ENCODE measurements at places on chromosomes 4 and X.

DNA sequence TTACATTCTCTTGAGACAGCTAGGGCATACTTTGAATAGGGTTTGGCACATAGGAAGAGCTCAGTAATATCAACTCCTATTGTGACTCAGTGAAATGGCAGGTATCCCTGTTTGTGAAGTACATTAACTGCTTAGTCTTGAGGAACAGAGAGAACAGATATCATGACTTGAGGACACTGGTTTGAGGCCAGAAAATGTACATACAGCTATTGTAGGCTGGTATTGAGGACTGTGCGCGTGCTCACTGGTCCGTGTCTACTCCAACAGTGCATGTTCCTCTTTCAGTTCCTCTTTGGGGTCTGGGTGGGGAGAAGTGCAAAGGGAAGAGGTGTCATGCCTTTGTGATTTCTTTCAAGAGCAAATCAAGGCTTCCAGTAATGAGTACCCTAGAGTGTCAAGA is 34.6 kb upstream of the TBC1D9 start:
- no peak for DNase-seq

- DNase-seq = no peak
Measured at GRCh38 chr4:21792736-21793135, 155.8 kb downstream of the KCNIP4 start.

GRCh38 chr4:184267673-184268583 is 50.3 kb upstream of the ENPP6 start:
- peak; percentile 32 for DNase-seq

DNA sequence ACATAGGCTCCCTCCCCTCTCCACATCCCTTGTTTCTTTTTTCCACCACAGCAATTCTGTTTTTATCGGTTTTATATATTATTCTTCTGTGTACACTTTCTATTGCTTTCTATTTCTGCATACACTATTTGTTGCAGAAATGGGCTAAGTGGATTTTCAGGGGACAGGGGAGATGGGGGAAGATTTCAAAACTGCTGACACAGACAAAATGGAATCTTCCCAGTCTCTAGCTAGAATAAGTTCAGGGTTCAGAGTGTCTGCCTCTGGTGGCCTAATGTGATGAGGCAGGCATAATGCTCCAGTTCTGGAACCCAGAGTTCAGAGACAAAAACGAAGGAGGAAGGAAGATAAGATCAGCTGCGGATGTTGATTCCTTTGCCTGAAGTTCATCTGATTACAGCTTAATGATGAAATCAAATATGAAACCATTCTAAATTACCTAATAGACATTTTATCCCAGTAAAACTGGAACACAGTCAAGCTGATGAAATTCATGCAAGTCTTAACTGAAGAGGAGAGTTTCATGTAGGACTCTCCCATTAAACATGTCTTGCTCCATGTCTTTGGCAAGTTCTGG is 447.1 kb downstream of the AFF2 start:
- no peak for DNase-seq

GRCh38 chr4:6781113-6781512 is 1.4 kb upstream of the KIAA0232 start:
- no peak for DNase-seq

DNA sequence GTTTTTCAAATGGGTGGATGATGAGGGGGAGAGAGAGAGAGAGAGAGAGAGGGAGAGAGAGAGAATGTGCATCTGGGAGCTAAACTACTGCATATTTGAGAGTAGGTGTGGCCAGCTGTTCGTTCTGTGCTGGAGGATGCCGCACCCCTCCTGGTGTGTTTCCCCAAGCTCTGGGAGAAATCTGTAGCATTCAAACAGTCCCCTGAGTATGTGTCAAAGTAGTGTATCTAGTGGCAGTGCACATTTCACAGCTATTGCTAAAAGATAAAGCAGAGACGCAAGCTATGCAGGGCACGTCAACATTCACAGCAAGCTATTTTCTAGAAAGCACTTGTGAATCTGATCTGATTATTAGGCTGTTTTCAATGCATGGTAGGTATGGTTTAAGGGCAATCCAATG is 83.5 kb upstream of the LIMCH1 start:
- DNase-seq = no peak

DNA sequence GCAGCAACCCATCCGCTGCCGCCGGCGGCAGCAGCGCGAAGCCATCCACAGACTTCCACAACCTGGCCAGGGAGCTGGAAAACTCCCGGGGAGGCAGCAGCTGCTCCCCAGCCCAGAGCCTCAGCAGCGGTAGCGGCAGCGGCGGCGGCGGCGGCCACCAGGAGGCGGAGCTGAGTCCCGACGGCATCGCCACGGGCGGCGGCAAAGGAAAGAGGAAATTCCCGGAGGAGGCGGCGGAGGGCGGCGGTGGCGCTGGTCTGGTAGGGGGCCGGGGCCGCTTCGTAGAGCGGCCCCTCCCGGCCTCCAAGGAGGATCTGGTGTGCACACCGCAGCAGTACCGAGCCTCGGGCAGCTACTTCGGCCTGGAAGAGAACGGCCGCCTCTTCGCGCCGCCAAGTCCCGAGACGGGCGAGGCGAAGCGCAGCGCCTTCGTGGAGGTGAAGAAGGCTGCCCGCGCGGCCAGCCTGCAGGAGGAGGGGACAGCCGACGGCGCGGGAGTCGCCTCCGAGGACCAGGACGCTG is 4.9 kb downstream of the PRDM8 start:
- peak; percentile 62 for DNase-seq

DNA sequence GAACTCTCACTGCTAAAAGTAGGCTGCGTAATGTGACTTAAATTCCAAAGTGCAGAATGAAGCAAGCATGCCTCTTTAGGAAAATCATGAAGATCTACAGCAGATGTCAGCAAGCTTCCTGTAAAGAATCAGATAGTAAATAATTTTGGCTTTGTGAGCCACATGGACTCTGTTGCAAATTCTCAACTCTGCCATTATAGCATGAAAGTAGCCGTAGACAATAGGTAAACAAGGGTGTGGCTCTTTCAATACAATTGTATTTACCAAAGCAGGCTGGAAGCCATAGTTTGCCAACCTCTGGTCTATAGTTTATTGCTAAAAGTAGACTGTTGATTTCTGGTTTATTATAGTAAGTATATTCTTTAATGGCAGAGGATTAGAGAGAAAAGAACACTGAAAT is 80.3 kb upstream of the FAM9B start:
- DNase-seq = no peak

DNA sequence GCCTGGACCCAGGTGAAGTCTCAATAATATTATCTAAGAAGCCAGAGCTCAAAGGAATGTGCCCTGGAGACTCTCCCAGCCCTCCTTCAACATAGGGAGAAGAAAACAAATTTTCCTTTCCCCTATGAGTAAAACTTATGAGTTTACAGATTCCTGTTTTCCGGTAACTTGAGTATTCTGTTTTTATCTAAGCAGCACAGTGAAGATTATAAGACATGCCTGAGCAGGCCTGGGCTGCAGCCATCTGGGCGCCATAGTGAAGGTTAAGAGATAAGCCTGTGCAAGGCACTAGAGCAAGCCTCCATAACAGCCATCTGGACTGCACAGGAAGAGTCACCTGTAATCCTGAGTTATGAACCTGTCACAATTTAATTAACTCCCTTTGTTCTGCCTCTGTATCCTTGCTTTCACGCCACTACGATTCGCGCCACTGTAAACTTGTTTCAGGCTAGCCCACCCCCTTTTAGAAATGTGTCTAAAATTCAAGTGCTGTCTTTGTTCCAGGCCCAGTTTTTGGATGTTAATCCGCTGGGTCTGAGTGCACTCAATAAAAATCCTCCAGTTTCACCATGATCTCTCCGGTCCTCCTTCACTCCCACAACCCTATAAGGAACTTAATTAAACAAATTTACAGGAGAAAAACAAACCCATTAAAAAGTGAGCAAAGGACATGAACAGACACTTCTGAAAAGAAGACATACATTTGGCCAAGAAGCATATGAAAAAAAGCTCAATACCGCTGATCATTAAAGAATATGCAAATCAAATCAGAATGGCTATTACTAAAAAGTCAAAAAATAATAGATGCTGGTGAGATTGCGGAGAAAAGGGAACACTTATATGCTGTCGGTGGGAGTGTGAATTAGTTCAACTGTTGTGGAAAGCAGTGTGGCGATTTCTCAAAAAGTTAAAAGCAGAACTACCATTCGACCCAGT is 189.5 kb downstream of the APBB2 start:
- DNase-seq = no peak

DNA sequence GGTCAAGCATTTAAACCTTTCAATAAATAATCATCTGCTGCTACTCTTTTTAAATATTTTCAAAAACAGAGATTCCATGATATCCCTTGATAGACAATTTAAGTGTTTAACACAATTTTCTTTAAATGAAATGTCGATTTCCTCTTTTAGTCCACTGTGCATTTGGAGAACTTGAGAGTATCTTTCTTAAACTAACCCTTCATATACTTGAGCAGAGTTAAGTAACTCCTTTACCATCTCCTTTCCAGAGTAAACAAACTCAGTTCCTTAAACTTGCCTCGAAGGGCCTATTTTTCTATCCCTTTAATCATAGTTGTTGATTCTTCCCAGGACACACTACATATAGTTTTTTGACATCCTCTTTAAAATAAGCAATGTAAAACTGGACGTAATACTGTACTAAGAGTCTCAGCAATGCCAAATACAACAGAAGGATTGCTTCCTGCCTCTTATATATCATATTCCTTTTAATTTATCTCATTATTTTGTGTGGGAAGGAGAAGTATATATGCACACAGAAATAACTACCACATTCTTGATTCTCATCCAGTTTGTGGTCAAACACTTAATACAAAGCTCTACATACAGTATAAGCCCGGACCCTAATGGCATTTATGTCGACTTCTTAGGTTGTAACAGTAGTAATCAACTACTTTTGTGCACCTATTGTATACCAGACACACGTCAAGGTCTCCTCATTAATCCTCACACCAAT is 22.8 kb downstream of the RAB28 start:
- DNase-seq = no peak

DNA sequence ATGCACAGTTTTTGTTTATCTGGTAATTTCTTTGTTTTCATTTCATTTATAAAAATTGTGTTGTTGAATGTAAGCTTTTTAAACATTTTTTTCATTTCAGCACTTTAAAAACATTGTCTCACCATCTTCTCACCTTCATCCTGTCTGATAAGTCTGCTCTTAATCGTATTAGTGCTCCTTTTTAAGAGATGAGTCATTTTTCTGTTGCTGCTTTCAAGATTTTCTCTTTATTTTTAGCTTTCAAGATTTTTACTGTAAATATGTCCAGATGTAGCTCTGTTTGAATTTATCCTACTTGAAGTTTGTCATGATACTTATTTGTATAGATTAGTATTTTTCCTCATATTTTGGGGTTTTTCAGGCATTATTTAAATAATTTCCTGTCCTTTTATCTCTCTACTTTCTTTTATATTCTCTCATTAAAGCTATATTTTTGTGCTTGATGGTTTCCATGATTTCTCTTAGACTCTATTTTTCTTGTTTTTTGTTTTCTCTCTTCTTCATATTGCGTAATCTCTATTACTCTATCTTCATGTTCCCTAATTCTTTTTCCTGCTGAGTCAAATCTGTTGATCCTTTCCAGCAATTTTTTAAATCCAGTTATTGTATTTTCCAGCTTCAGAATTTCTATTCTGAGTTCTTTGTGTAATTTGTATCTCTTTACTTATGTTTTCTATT is 1400.4 kb upstream of the PCDH7 start:
- no peak for DNase-seq

All from stimulated activated CD8-positive, alpha-beta memory T cell treated with anti-CD3 and anti-CD28 coated beads, Interleukin-12 subunit alpha, Interleukin-12 subunit beta, amount 100 ng/mL, for 1 hour (primary cell).